Osteoblast (primary cell): ENCODE measurements at places on chromosomes 11 and 22. TPM values are rescaled to one million over a fixed set of nuclear protein-coding genes. Genes with fewer than 3 reads are reported as not detected.
A peak's percentile ranks its signal among the peaks of the same experiment; 100 is the strongest.

Gene SLC17A6
- total RNA-seq: not detected in 2 replicates

DNA sequence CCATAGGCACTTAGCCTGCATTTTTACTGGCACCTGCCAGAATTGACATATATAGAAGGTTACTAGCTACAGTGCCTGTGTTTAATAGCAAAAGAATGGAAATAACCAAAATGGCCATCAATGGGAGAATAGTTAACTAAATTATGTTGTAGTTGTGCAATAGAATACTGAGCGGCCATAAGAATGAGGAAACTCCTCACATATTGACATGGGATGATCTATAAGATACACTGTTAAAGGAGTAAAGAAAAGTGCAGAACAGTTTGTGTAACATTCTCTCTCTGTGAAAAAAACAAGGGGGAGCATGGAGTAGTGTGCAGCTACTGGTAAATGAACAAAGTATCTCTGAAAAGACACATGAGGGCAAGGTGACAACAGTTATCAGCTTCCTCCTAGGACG lies 21.5 kb downstream of the ARAP1 start:
- no peaks in the 10 kb centered on the region for H3K36me3 ChIP-seq
- no peak overlapping the region for H3K4me3 ChIP-seq
- peak; percentile 15 for DNase-seq
- H3K27ac ChIP-seq: no peak overlapping the region

DNA sequence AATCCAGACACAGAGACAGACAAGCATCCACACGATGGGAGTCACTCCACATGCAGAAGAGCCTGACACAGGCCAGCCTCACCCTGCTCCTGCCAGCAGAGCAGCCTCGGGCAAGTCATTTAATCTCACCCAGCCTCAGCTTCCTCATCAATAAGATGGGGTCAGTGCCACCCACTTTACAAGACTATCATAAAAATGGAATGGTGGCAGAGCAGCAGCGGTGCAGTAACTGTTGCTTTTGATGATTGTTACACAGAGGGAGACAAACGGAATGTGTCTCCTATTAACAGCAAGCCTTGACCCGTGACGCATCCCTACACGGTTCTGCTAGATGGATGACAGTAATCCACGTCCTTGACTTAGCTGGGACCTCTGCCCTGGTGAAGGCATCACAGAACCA lies 26.0 kb upstream of the ARFGAP3 start:
- no peak overlapping the region for H3K27ac ChIP-seq
- DNase-seq: peak; percentile 76
- no peaks in the 10 kb centered on the region for H3K27me3 ChIP-seq
- H3K4me3 ChIP-seq: no peak overlapping the region

- H3K4me1 ChIP-seq: no peaks in the 10 kb centered on the region
- H3K27me3 ChIP-seq: no peaks in the 10 kb centered on the region
- H3K27ac ChIP-seq: no peak overlapping the region
- H3K4me3 ChIP-seq: no peak overlapping the region
- no peak for DNase-seq
Observed at GRCh38 chr11:102001657-102002338, 45.4 kb upstream of the CFAP300 start.

GRCh38 chr11:128776069-128776423 lies 82.2 kb downstream of the FLI1 start:
- H3K4me1 ChIP-seq: peaks cover 14% of the 10 kb centered on the region
- no peaks in the 10 kb centered on the region for H3K27me3 ChIP-seq
- no peak overlapping the region for H3K27ac ChIP-seq
- DNase-seq: peak; percentile 52

DNA sequence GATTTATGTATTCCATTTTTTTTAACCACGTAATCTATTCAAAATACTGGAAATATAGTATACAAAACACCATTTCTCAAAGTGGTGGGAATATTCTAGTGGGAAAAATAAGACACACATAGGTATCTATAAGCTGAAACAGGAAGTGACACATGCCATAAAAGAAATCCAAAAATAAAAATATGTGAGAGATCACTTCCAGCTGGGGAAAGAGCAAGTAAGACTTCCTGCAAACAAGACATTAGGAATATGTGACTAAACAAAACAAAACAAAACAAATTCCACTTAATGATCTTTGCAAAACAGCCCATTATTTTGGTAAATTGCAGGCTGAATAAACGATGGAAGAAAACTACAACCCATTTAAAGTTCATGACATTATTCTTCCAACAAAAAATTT lies 107.3 kb upstream of the CEP126 start:
- H3K4me1 ChIP-seq: no peaks in the 10 kb centered on the region
- no peaks in the 10 kb centered on the region for H3K36me3 ChIP-seq
- no peak overlapping the region for H3K4me3 ChIP-seq

Gene MS4A5
- not detected in 2 replicates for total RNA-seq

DNA sequence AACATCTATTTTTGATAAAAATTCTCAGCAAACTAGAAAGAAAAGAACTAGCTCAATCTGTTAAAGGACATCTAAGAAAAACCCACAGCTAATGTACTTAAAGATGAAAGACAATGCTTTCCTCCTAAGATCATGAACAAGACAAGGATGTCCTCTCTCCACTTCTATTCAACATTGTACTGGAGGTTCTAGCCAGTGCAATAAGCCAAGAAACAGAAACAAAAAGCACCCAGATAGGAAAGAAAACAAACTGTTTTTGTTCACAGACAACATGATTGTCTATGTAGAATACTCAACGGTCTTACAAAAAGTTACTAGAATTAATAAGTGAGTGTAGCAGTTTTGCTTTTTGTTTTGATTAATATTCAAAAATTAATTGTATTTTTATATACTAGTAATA lies 7.8 kb downstream of the CD3D start:
- H3K4me1 ChIP-seq: no peaks in the 10 kb centered on the region
- DNase-seq: no peak
- no peak overlapping the region for H3K27ac ChIP-seq
- no peaks in the 10 kb centered on the region for H3K36me3 ChIP-seq
- H3K4me3 ChIP-seq: no peak overlapping the region

DNA sequence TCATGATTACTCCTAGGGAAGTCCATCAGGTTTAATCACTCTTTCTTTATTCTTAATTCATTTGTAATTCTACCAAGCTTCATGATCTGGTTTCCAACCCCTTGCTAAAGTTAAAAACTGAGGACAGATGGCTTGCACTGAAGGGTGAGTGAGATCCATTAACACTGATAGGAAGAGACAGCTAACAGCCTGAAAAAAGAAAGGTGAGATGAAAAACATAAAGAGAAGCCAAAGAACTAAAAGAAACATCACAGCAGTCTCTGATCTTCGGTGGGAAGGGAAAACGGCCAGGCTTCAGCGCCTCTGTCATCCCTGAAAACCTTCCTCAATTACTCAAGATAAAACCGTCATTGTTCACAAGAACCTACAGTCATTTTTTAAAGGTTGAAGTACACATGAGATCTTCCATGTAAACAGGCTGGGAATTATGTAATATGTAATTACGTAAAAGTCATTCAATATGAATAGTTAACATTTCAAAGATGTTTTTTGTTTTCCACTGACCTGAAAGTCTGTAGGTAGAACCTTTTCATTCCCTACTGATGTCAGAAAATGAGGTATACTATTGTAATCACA lies 41.3 kb downstream of the VSIG10L2 start:
- H3K4me3 ChIP-seq: no peak overlapping the region
- no peaks in the 10 kb centered on the region for H3K36me3 ChIP-seq
- no peak for DNase-seq
- H3K27me3 ChIP-seq: no peaks in the 10 kb centered on the region
- H3K4me1 ChIP-seq: peaks cover 10% of the 10 kb centered on the region

Gene SLC6A5
- total RNA-seq: not detected in 2 replicates

GRCh38 chr22:17103351-17103750 lies 17.8 kb downstream of the TMEM121B start:
- H3K4me3 ChIP-seq: no peak overlapping the region
- peaks cover 28% of the 10 kb centered on the region for H3K36me3 ChIP-seq
- H3K27me3 ChIP-seq: no peaks in the 10 kb centered on the region
- no peaks in the 10 kb centered on the region for H3K4me1 ChIP-seq

DNA sequence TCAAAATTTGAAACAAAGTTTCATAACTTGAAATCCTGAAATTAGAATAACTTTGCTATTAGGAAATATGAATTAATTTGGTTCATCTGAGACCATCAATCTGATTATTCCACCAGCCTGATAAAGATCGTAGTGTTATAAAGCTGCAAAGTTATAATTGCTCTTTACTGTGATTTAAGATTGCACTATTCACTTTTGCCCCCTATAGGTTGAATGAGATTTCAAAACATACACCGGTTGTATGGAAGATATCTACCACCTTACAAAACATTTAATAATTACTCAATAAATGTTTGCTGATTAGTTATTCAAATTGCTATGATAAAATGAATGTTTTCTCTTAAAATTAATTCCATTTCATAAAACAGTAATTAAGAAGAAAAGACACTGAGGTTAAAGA lies 26.1 kb downstream of the APIP start:
- no peaks in the 10 kb centered on the region for H3K4me1 ChIP-seq
- H3K36me3 ChIP-seq: no peaks in the 10 kb centered on the region
- H3K27ac ChIP-seq: no peak overlapping the region
- no peak overlapping the region for H3K4me3 ChIP-seq
- no peaks in the 10 kb centered on the region for H3K27me3 ChIP-seq
- no peak for DNase-seq

Gene PARVG
- 1.1 and 1.5 TPM in 2 replicates for total RNA-seq

GRCh38 chr22:36743011-36743410 lies 32.9 kb downstream of the IFT27 start:
- no peaks in the 10 kb centered on the region for H3K36me3 ChIP-seq
- no peak overlapping the region for H3K27ac ChIP-seq
- H3K27me3 ChIP-seq: peaks cover 9% of the 10 kb centered on the region
- H3K4me3 ChIP-seq: no peak overlapping the region
- no peaks in the 10 kb centered on the region for H3K4me1 ChIP-seq
- DNase-seq: no peak

DNA sequence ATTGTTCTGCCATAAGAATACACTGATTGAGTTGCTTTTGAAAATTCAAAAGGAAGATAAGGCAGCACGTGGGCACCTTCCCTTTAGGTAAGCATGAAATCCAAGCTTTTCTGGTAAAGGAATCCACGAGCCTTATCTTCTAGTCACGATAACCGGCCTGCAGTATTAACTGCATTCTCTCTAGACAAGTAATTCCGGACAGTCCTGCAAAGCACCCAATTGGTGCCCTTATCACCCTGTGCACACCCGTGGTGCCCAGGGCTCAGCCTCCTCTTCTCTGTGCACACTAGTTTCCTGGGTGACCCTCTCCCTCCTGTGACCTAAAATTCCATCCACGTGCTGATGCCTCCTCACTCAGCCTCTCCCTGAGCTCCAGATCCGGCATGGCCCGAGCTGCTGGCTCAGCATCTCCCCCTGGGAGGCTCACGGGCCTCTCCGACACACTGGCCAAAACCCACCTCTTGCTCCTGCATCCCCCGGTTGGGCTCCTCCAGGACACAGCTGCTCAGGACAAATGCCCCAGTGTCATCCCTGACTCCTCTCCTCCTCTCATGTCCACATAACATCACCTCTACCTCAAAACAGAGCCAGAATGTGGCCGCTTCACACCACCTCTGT lies 63.7 kb downstream of the PACSIN2 start:
- no peak overlapping the region for H3K4me3 ChIP-seq
- no peak overlapping the region for H3K27ac ChIP-seq
- no peaks in the 10 kb centered on the region for H3K27me3 ChIP-seq
- peaks cover 7% of the 10 kb centered on the region for H3K4me1 ChIP-seq

- peaks cover 13% of the 10 kb centered on the region for H3K4me1 ChIP-seq
- H3K27me3 ChIP-seq: no peaks in the 10 kb centered on the region
- H3K4me3 ChIP-seq: no peak overlapping the region
- H3K36me3 ChIP-seq: no peaks in the 10 kb centered on the region
Observed at GRCh38 chr11:2302896-2303626, 1.2 kb downstream of the TSPAN32 start.

Gene ANO9
- under 0.01 TPM in 1 of 2 replicates, not detected in the other for total RNA-seq

DNA sequence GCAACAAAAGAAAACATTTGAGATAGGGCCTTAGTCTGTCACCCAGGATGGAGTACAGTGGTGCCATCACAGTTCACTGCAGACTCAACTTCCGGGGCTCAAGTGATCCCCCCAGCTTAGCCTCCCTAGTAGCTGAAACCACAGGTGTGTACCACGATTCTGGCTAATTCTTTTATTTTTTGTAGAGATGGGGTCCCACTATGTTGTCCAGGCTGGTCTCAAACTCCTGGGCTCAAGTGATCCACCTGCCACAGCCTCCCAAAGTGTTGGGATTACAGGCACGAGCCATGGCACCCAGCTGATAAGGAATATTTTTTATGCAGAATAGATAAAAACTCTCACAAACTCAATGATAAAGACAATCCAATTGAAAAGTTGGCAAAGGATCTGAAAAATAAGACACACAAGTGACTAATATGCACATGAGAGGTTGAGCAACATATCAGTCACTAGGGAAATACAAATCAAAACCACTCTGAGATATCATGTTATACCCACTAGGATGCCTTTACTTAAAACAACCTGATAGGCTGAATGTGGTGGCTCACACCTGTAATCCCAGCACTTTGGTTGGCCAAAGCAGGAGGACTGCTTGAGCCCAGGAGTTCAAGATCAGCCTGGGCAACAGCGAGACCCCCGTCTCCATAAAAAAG lies 33.9 kb upstream of the CLTCL1 start:
- H3K4me1 ChIP-seq: peaks cover 3% of the 10 kb centered on the region
- H3K27ac ChIP-seq: no peak overlapping the region
- no peak overlapping the region for H3K4me3 ChIP-seq
- no peaks in the 10 kb centered on the region for H3K27me3 ChIP-seq
- DNase-seq: no peak

- H3K4me3 ChIP-seq: no peak overlapping the region
- no peaks in the 10 kb centered on the region for H3K36me3 ChIP-seq
- peak overlapping the region; percentile 61 for H3K27ac ChIP-seq
Observed at GRCh38 chr22:32544953-32545558, 70.4 kb downstream of the FBXO7 start.

DNA sequence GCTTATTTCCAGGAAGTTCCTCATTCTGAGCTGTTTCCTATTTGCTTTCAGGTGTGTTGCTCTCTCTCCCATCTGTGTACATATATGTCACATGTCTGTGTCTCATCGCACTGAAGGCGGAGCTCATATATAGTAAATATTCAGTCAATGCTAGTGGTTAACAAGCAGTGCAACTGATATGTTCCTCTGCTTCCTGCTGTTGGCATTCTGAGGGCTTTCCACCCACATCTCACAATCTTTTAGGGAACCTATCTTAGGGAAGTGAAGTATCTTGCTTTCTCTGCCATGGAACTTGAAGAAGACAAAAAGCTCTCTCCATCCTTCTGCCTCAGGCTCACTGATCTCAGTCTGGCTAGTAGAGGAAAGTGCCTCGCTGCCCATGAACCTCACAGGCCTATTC lies 139.8 kb downstream of the TTC17 start:
- H3K4me3 ChIP-seq: no peak overlapping the region
- no peak overlapping the region for H3K27ac ChIP-seq
- peaks cover 8% of the 10 kb centered on the region for H3K36me3 ChIP-seq
